Umbilical cord (tissue), 2 donors: ENCODE measurements at places on chromosomes 5 and 9. TPM values are rescaled to one million over a fixed set of nuclear protein-coding genes. Genes with fewer than 3 reads are reported as not detected.

DNA sequence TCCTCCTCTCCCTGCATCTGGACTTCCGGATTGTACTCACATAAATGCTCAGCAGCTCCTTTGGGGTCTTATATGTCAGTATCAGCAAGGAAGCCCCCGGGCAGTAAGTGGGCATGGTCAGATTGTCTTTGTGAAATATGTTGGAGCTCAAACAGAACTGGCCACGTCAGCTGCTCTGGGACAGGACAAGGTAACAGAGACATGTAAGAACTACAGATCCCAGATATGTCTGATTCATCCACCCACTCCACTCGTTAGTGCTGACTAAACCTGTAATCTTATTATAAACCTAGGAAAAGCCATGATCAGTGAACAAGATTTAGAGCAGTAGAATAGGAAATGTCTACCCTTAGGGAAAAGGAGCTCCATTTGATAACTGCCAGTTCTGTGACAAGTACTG is 561.8 kb downstream of the CETN3 start:
- no peak for DNase-seq

GRCh38 chr9:107712390-107712789 is 222.8 kb upstream of the KLF4 start:
- DNase-seq: no peak

DNA sequence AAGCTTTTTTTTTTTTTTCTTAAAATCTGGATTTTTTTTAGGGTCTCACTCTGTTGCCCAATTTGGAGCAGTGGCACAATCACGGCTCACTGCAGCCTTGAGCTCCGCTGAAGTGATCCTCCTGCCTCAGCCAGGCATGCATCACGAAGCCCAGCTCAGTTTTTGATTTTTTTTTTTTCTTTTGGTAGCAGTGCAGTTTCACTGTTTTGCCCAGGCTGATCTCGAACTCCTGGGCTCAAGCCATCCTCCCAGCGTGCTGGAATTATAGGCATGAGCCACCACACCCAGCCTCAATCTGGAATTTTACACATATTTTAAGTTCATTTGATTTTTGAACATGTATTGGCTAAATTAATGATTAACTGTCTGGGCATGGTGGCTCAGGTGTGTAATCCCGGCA is 36.3 kb downstream of the TRIO start:
- DNase-seq: no peak

- no peak for DNase-seq
Measured at GRCh38 chr5:31641575-31641974, 2.6 kb downstream of the PDZD2 start.

The PRRT1B gene
- total RNA-seq: not detected

GRCh38 chr5:76457674-76458485 is 54.8 kb downstream of the IQGAP2 start:
- DNase-seq: peak; percentile 75

DNA sequence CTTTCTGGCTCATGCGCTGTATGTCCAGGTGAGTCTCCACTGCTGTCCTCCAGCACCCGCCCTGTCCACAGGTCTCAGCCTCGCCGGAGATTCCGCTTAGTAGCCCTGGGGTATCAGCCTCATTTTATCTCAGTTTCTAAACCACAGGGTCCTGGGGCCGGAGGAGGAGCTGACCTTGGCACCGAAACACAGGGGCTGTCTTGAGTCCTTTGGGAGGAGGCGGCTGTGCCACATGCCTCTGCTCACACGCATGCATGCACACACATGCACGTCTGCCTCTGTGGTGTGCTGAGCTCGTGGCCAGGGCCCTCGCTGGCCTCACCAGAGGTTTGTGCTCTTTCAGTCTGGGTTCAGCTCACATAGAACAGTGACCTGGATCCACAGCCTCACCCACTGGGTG is 23.3 kb downstream of the TRIP13 start:
- DNase-seq: no peak

- DNase-seq: no peak
Measured at GRCh38 chr5:122690266-122690665, 84.6 kb upstream of the SNX2 start.

GRCh38 chr5:173841710-173842109 is 46.4 kb upstream of the CPEB4 start:
- DNase-seq: no peak

DNA sequence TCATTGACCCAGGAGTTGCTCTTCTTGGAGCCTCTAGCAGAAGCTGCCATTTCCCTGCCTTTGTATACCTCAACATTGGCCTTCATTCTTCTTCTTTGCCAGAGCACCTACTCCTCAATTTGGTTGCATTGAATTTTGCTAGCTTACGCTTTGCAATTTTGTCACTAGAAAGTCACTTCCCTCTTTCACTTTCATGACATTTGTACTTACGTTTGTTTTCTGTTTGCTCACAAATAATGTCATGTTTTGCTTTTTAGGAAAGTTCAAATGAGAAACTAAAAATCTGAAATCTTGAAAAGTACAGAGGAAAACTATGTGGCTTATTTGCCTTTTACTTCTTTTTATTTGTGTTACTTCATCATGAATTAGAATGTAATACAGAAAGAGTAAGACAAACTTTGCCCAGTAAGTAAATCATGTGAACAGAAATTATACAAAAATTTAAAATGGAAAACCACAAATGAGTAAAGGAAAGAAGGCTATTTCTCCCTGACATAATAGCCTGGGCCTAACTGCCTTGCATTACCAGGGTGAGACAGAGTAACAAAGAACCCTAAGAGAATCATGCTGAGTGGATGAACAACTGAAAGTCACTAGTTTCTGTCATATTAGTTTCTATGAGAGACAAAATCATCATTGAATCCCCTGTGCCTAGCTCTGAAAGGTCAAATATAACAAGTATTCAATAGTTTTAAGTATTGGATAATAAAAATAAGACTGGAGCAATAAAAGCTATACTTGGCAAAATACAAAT is 7.4 kb upstream of the IFNA1 start:
- DNase-seq: no peak

The PCDHGB6 gene
- 9.1 TPM for total RNA-seq

The FAM151B gene
- total RNA-seq: 11.1 TPM

- DNase-seq: no peak
Measured at GRCh38 chr9:95493402-95493801, 23.4 kb downstream of the PTCH1 start.

GRCh38 chr5:38450627-38451026 is 105.8 kb downstream of the LIFR start:
- DNase-seq: no peak

DNA sequence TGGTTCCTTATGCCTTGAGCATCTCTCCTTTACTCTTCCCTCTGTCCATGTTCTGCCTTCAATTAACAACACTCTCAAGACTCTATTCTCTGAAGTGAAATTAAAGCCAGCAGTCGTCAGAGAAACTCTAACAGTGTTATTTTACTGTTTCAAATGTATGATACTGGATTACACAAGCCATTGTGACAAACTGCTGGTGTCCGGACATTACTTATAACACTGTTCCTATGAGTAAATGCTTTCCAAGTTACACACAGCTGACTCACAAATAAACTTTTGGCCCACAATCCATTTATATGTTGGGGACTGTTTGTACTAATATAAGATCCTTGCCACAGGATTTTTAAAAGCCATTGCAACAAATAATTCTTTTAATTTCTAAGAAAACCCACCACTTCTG is 63.2 kb upstream of the GHR start:
- DNase-seq: no peak

DNA sequence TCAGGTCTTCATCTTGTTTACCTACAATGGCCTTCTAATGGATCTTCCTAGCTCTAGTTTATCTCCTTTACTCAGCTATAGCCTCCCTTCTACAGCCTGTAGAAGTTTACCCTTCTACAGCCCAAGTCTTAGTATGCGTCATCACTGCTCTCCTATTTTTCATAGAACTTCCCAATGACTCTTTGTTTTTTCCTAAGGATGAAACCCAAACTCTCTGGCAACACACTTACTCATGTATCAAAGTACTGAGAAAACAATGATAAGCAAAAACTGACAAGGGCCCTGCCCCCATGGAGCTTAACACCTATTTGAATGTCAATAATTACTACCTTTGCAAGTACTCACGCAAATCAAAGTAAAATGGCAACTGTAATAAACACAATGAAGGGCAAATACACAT is 33.7 kb downstream of the LEAP2 start:
- DNase-seq: no peak

DNA sequence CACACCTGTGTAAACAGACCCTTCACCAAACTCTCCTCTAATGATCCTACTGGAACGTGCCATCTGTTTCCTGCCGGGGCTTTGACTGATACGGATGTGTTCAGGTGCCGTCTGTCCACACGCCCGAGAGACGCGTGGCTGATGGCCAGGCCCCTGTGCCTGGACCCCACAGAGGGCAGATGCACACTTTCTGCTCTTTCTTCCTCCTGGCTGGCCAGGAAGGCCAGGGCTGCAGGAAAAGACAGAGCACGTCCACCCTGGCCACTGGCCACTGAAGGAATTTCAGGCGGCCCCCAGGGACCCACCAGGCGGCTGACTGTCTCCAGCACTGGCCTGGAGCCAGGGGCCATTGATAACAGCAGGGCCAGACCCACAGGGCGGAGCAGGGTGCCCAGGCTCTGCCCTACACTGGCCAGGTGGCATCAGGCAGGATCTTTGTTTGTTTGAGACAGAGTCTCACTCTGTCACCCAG is 3.6 kb upstream of the ENG start:
- DNase-seq: no peak

- DNase-seq: no peak
Measured at GRCh38 chr5:37867654-37868053, 27.8 kb upstream of the GDNF start.

DNA sequence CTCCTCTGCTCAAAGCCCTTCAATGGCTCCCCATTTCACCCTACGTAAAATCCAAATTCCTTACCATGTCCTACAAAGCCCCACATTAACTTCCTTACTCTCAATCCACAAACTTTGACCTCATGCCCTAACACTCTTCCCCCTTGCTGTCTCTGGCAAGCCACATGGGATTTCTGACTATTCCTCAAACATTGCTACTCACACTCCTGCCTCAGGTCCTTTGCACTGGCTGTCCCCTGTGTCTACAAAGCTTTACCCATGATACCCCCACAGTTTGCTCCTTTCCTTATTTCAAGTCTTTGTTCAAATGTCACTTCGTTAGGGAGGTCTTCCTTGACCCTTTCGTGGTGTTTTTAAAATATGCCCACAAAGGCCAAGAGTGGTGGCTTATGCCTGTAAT is 40.4 kb upstream of the MATR3 start:
- no peak for DNase-seq
